ENCODE measurements at places on chromosomes 16 and 17. TPM values are rescaled to one million over a fixed set of nuclear protein-coding genes. Genes with fewer than 3 reads are reported as not detected.
A peak's percentile ranks its signal among the peaks of the same experiment; 100 is the strongest.

DNA sequence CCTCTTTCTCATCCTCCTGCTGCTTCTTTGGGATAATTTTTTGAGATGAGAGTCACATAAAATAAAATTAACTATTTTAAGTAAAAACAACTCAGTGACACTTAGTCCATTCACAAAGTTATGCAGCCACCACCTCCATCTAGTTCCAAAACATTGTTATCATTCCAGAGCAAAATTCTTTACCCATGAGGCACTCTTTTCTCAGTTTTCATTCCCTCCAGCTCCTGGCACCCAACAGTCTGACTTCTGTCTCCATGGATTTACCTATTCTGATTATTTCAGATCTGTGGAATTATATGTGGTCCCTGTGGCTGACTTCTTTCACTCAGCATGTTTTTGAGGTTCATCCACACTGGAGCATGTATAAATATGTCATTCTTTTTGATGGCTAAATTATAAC, 239.9 kb upstream of the DYNLRB2 start:
- no peak for DNase-seq
- H3K36me3 ChIP-seq: no peaks in the 10 kb centered on the region
- peak overlapping the region; percentile 65 for H3K27ac ChIP-seq
- H3K4me3 ChIP-seq: no peak overlapping the region
- H3K27me3 ChIP-seq: no peaks in the 10 kb centered on the region

GRCh38 chr16:89295071-89295900, 77.8 kb downstream of the ZNF778 start:
- no peaks in the 10 kb centered on the region for H3K27me3 ChIP-seq
- DNase-seq: no peak
- H3K27ac ChIP-seq: peak overlapping the region; percentile 44
- H3K36me3 ChIP-seq: peaks cover 13% of the 10 kb centered on the region

GRCh38 chr16:50496990-50497389, 51.2 kb upstream of the NKD1 start:
- H3K27ac ChIP-seq: no peak overlapping the region
- no peaks in the 10 kb centered on the region for H3K4me1 ChIP-seq
- H3K4me3 ChIP-seq: no peak overlapping the region
- H3K36me3 ChIP-seq: no peaks in the 10 kb centered on the region

DNA sequence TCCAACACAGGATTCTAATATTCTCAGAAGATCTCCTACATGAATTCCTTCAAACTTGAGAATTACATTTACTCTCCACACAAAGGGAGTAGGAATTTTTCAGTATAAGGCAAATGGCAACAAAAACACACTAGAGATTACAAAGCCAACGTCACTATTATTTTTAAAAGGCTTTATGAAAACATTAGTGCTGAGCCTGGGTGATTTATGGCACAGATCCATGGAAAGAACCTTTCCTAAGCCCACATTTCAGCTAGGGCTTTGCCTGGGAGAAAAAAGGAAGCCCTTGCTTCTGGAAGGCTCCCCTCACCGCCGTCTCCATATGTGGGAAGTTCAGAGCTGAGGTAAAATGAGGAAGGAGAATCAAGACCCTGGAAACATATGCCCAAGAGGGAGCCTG, 499.4 kb upstream of the HSBP1 start:
- no peak overlapping the region for H3K4me3 ChIP-seq
- peaks cover 35% of the 10 kb centered on the region for H3K4me1 ChIP-seq
- peak overlapping the region; percentile 72 for H3K27ac ChIP-seq
- H3K27me3 ChIP-seq: no peaks in the 10 kb centered on the region
- no peak for DNase-seq

The CYLD gene
- total RNA-seq: 26.7 TPM

GRCh38 chr17:5788266-5788900, 204.1 kb upstream of the NLRP1 start:
- DNase-seq: no peak
- no peak overlapping the region for H3K4me3 ChIP-seq

The LRRC59 gene
- total RNA-seq: 87.2 TPM

The CENPT gene
- 51.2 TPM for total RNA-seq

GRCh38 chr17:66751771-66752170, 83.1 kb upstream of the CACNG5 start:
- H3K4me1 ChIP-seq: no peaks in the 10 kb centered on the region
- DNase-seq: no peak
- H3K27me3 ChIP-seq: no peaks in the 10 kb centered on the region
- no peak overlapping the region for H3K4me3 ChIP-seq
- no peak overlapping the region for H3K27ac ChIP-seq

- DNase-seq: no peak
- H3K36me3 ChIP-seq: peaks cover 25% of the 10 kb centered on the region
- H3K27me3 ChIP-seq: no peaks in the 10 kb centered on the region
- H3K4me1 ChIP-seq: peaks cover 10% of the 10 kb centered on the region
- H3K4me3 ChIP-seq: no peak overlapping the region
Observed at GRCh38 chr17:78993981-78994671, 14.4 kb upstream of the LGALS3BP start.

DNA sequence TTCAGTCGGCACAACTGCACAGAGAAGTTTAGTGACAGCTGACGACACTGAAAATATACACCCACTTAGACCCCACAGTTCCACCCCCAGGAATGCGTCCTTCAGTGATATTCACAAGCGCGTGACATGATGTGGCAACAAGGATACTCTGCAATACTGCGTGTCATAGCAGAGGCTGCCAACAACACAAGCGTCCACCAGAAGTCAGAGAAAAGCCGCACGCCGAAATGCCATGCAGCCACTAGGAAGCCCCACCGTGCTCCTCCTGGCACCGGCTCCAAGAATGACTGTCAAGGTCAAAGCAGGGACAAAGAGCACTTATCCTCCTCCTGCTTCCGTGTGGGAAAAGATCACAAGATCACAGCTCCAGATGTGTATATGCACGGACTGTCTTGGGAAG, 3.5 kb downstream of the ATP2A3 start:
- H3K27me3 ChIP-seq: peaks cover 31% of the 10 kb centered on the region
- H3K4me3 ChIP-seq: no peak overlapping the region
- H3K4me1 ChIP-seq: peaks cover 25% of the 10 kb centered on the region
- no peak overlapping the region for H3K27ac ChIP-seq

- no peaks in the 10 kb centered on the region for H3K4me1 ChIP-seq
- no peak overlapping the region for H3K4me3 ChIP-seq
- H3K27ac ChIP-seq: no peak overlapping the region
- no peaks in the 10 kb centered on the region for H3K36me3 ChIP-seq
Observed at GRCh38 chr16:54576785-54577184, 290.2 kb upstream of the IRX3 start.

The HAS3 gene
- 1.6 TPM for total RNA-seq

The KRTAP2-3 gene
- not detected for total RNA-seq

DNA sequence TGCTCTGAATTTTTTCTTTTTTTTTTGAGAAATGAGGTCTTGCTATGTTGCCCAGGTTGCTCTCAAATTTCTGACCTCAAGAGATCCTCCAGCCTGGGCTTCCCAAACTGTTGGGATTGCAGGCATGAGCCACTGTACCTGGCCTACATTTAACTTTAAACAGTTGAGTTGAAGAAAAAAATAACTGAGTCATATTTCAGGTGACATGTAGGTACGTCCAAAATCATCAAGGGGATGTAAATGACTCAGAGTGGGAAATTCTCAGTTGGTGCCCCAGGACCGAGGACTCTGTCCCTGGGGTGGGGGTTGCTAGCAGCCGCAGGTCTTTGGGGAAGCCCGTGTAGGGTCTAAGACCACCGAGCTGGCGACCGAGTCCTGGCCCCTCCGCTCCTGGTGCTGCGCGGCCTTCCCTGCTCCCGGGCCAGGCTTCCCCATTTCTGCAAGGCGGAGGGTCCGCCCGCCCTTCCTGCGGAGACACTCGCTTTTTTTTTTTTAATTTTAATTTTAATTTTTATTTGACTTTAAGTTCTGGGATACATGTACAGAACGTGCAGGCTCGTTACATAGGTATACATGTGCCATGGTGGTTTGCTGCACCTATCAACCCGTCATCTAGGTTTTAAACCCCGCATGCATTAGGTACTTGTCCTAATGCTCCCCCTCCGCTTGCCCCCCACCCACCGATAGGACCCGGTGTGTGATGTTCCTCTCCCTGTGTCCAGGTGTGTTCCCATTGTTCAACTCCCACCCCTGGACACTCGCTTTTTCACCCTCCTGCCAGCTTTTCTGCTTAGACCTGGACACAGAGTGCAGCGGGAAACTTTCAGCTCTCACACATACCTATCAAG, 12.7 kb upstream of the N4BP1 start:
- H3K27me3 ChIP-seq: peaks cover 15% of the 10 kb centered on the region
- DNase-seq: peak; percentile 83
- H3K4me1 ChIP-seq: peaks cover 13% of the 10 kb centered on the region
